ENCODE measurements at places on chromosomes 6 and 20.
A peak's percentile ranks its signal among the peaks of the same experiment; 100 is the strongest.

DNA sequence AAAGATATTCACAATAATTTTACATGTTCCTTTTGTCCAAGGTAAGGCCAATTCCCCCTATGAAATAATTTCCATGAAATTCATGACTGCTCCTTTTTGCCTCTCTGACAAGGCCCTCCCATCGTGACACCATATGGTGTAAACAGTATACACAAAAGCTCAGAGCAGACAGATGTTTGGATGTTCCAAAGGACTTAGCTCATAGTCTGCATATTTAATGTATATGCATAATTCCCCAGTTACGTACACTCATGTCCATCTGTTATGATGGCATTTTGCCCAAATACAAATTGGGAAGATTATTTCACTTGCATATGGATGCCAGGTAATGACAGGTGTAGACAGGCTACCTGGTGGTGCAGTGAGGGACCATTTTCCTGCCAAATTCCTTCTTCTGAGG lies 376.5 kb downstream of the KHDRBS2 start:
- DNase-seq = no peak

- no peak for DNase-seq
Measured at GRCh38 chr20:11111191-11111590, 437.4 kb upstream of the JAG1 start.

- no peak for DNase-seq
Measured at GRCh38 chr6:134739299-134740026, 210.4 kb downstream of the ALDH8A1 start.

- DNase-seq = no peak
Measured at GRCh38 chr6:15927531-15928225, 201.2 kb upstream of the MYLIP start.

DNA sequence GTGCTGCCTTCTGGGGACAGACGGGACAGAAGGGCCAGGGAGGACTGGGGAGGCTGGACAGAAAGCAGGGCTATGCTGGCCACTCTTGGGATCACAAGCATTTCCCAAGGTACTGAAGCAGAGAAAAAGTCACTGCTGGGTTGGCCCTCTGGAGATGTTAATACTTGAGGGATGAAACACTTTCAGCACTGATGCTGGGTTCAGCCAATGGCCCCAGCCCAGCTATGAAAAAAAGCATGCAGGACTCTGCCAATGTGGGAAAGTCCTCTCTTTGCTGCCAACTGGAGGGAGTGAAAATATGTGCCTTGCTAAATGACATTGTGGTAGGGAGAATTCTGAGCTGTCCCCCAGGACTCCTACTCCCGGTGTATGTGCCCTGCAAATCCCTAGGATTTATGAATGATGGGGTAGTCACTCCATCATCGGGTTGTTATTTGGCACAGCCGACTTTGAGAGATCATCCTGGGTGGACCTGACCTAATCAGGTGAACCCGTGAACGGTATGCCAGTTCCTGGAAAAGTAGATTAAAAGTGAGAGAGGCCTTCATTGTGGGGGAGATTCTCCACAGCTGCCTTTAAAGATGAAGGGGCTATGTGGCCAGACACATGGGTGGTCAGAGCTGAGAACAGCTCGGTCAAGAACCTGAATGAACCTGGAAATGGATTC lies 119.9 kb upstream of the TRAF3IP2 start:
- DNase-seq = no peak

DNA sequence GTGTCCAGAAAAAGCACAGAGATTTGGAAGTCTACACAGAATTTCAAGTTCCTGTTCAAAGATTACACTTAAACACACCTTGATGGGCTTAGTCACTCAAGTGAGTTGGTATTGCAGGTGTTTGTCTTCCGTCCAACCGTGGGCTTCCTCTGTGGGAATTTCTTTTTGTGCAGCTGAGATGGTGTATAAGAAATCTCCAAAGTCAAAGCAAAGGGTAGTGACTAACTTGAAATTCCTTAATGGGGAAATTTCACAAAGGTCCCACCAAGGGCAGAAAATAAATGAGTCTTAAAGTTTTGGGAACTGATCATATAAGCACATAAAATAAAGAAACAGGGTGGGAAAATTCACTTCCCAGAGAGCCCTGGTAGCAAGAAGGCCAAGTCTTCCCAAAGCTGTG lies 102.0 kb upstream of the TNFAIP3 start:
- no peak for DNase-seq

DNA sequence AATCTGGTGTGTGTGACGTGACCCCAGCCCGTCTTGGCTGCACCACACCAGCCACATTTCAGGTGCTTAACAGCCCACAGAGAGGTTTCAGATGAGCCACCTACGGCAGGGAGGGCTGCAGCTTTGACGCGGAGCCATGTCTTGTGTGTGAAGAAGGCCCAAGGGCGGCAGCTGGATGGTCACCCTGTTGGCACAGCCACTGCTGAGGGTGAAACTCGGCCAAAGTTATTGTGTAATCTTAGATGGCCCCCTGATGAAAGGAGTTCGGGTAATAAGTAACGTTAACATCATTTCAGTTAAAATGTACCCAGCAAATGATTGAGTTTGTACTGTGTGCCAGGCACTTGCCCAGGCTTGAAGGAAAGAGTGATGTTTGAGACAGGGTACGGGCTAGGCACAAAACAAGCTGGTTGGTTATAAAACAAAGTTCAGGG lies 97.2 kb downstream of the SSR1 start:
- no peak for DNase-seq

DNA sequence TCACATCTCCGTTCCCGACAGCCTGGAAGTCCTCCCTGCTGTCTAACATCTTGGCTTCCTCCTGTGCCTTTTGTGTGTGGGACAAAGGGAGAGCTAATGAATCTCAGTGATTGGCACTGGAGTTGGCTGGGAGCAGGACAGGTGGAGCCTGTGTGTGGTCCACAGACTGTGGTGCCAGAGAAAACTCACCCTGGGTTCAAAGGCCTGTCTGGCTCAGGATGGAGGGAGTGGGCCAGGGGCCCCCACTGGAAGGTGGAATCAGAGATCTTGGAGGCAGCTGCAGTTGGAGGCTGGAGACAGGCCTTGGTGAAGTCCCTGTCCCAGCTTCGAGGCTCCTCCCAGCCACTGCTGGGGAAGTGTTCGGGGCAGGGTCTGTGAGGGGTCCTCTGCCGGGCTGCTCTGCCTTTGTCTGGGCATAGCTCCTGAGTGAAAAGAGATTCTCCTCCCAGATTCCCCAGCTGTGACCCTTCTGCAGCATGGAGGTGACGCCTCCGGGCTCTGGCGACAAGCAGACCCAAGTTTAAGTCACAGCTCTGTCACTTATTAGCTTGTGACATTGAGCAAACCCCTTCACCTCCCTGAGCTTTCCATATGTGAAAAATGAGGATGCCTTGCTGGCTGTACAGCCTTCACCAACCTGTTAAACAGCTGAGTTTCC lies 13.9 kb upstream of the ITPR3 start:
- DNase-seq = peak; percentile 42

- DNase-seq = no peak
Measured at GRCh38 chr20:5913166-5913565, 37.2 kb downstream of the TRMT6 start.

GRCh38 chr6:18242062-18242851 lies 22.1 kb downstream of the DEK start:
- DNase-seq = no peak

- no peak for DNase-seq
Measured at GRCh38 chr6:139531148-139532115, 157.0 kb upstream of the CITED2 start.

DNA sequence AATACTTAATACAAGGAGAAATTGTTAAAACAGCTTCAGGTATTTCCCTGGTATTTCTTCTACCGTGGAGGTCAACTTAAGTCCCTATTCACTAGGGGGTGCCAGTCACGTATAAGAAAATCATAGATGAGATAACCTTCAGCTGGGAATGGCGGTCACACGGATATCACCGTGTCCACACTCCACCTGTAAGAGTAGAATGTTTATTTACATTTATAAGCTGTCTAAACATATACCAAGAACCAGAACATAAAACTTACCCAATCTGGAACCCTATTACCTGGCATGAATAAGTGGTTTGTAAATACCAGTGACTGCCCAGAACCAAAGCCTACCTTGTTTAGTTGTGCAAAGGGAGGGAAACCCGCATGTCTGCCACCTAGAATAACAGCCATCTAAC lies 1.9 kb upstream of the ELOVL4 start:
- peak; percentile 56 for DNase-seq

DNA sequence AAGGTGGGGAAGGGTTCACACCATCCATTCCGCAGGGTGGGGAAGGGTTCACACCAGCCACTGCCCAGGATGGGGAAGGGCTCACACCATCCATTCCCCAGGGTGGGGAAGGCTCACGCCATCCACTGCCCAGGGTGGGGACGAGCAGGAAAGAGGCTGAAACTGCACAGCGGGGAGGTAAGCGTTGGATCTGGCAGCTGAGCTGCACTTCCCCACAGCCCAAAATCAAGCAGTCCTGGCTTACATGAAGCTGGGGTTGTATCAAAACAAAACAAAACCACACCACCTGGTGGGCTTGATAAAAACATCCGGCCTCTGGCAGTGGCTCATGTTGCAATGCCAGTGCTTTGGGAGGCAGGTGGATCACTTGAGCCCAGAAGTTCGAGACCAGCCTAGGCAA lies 268.5 kb downstream of the TAF4 start:
- DNase-seq = peak; percentile 52

DNA sequence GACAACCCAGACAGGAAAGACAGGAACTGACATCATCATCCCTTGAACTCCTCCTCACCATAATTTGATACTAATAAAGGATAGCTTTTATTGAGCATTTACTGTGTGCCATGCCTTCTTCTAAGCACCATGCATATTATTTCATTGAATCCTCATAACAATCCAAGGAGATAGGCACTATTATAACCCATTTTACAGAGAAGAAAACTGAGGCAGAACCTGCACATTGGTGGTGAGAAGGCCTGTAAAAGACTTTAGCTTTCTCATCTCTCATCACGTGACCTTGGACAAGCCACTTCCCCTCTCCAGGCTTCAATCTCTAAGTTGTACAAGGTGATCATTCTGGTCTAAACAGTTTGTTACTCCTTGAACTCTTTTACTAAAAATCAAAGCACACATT lies 34.5 kb upstream of the PREX1 start:
- no peak for DNase-seq

DNA sequence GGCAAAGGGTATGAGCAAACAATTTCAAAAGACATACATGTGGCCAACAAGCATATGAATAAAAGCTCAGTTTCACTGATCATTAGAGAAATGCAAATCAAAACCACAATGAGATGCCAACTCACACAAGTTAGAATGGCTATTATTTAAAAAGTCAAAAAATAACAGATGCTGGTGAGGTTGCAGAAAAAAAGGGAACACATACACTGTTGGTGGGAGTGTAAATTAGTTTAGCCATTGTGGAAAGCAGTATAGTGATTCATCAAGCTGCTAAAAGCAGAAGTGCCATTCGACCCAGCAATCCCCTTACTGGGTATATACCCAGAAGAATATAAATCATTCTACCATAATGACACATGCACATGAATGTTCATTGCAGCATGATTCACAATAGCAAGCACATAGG lies 6.7 kb upstream of the KHDC1L start:
- DNase-seq = no peak

DNA sequence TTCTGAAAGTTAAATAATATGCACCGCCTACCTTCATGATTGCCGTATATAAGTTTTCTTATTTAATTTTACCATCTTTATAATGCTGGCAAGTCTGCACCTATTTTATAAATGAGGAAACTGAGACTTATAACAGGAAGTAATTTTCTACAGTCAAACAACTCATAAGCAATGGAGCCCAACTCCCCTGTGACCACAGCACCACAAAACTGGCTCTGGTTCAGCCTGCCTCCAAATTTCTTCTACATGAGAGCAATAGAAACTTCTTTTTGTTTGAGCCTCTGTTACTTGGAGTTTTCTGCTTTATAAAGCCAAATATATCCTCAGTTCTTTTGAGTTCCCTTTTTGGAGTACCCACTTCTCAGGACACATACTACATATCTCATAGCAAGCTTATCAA lies 131.1 kb upstream of the HSF2 start:
- no peak for DNase-seq

DNA sequence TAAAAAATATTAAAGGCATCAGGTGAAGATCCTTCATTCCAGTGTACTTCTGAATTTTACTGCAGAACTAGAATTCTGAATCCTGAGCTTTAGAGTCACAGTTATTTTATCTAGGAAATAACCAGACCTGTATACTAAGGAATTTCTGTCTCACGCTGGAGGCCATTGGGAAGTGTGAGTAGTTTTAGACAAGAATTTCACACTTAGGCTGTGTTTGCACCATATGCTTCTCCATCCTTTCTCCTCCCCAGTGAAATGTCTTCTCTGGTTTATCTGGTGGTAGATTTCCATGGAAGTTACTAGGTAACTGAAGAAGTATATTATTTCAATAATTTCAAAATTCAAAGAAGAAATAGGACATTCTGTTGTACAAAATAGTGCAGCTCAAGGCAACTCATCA lies 83.1 kb downstream of the SLC35F1 start:
- DNase-seq = no peak

GRCh38 chr6:144179237-144179636 lies 28.9 kb downstream of the STX11 start:
- DNase-seq = no peak

- no peak for DNase-seq
Measured at GRCh38 chr20:18742841-18743240, 70.7 kb upstream of the SCP2D1 start.

- DNase-seq = no peak
Measured at GRCh38 chr20:43752561-43753301, 25.9 kb upstream of the GTSF1L start.
